Hindlimb muscle (tissue), 1 donor: ENCODE measurements at places on chromosomes 12 and 14. TPM values are rescaled to one million over a fixed set of nuclear protein-coding genes. Genes with fewer than 3 reads are reported as not detected.

SMCO3 gene
- 0.15 TPM for polyA plus RNA-seq

CLEC4C gene
- not detected for polyA plus RNA-seq

MIP gene
- not detected for polyA plus RNA-seq

GRCh38 chr14:50038398-50039119 lies 77.8 kb downstream of the VCPKMT start:
- no peak for DNase-seq

DNA sequence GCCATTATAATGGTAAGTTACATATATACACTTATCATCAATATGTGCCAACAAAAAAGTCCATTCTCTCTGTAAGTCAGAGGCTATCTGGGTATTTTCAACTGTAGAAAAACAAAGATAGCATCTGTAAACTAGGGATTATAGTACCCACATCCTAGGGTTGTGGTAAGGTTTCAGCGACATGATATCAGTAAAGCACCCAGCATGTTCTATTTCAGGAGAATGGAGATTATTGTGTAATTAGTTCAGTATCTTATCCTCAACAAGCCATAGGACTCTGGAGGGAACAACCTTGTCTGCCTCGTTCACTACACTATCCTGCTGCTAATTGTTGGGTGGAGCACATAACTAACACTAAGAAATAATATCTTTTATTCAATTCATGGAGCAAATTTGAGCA lies 19.7 kb upstream of the CKAP4 start:
- no peak for DNase-seq
